ENCODE measurements at places on chromosomes 3 and 15.

- no peak for DNase-seq
Observed at GRCh38 chr3:101571028-101571895, 2.7 kb upstream of the PCNP start.

DNA sequence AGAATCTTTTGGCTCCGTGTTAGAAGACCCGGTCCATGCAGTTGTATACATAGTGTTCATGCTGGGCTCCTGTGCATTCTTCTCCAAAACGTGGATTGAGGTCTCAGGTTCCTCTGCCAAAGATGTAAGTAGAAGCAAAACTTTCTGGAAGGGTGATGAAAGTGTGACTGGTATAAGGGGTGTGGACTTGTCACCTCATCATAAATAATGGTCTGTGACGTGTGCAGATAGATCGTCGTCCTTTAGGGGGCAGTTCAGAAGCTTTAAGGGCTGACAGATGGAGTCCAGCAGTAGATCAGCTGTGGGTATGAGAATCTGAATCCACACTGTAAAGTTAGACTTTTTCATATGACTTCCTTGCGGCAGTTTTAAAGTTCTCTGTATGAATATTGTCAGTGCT, 15.3 kb downstream of the SEC61A1 start:
- no peak for DNase-seq

GRCh38 chr15:66477011-66477410, 20.6 kb downstream of the SNAPC5 start:
- DNase-seq, result no peak

DNA sequence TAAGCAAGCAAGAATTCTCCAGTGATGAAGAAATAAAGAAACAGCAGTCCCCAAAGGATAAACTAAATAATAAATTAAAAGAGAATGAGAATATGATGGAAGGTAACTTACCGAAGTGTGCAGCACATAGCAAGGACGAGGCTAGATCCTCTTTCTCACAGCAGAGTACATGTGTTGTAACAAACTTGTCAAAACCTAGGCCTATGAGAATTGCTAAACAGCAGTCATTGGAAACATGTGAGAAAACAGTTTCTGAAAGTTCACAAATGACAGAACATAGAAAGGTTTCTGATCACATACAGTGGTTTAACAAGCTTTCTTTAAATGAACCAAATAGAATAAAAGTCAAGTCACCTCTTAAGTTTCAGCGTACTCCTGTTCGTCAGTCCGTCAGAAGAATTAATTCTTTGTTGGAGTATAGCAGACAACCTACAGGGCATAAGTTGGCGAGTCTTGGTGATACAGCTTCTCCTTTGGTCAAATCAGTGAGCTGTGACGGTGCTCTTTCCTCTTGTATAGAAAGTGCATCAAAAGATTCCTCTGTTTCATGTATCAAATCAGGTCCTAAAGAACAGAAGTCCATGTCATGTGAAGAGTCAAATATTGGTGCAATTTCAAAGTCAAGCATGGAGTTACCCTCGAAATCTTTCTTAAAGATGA, 4.5 kb upstream of the SCG5 start:
- DNase-seq, result no peak

DNA sequence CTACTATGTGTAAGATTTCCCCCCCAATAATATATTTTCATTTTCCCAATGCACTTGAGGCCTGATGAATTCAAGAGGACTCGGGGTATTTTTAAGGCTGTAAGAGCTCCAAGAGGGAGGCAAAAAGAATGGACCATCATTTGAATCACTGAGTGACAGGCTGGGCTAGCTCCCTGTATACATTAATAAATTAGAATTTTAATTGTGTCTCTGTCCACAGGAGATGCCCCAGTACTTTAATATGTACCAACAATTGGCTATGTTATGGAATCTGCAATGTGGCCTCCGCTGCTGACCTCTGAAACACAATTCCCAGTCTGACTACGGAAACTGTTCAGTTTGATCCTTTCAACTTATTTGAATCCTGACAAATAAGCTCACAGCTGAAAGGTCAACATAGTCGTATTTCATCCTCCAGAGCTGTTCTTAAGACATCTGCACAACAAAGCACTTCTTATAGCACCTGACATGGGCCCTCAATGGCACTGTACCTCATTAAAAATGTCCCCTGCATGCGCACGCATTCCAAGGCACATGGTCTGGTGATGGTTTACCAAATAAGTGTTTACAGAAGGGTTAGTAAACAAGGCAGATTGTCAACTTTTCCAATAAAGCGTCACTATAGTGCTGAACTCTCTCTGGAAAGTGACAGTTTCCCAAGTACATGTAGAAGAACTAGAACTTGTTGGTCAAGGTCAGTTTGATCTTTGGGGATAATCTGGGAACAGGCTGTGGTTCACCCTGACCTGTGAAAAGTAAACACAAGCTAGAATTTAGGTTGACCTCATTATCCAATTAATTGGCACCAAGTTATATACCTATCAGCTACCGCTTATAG, 472.9 kb downstream of the FOXP1 start:
- no peak for DNase-seq

- DNase-seq, result peak; percentile 56
Observed at GRCh38 chr3:184429786-184430185, 49.9 kb downstream of the CHRD start.

DNA sequence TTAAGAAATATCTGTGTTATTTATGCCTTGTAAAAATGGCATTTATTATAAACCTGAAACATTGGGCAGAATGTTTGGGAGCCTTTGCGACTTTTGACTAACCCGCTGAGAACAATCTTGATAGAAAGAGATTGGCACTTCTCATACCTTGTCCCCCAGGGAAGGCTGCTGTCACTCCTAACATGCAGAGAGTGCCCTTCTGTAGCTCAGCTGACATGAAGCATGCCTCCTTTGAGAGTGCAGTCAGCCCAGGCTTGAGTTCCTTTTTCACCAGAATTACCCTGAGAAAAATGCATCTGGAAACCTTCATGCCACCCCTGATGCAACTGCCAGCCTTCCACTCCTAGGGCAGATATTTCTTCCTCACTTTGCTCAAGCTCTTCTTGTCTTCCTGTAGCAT, 569.2 kb upstream of the ARPP21 start:
- no peak for DNase-seq

Measured in AG08395 (cell line).